Stomach (tissue), 19 donors: ENCODE measurements at places on chromosomes 16 and 17. TPM values are rescaled to one million over a fixed set of nuclear protein-coding genes. Genes with fewer than 3 reads are reported as not detected.

Gene APOBR
- polyA plus RNA-seq = 1.5 TPM

Gene SLC38A10
- polyA plus RNA-seq = 56.4 TPM

Gene CDH13
- 0.31 TPM for polyA plus RNA-seq

Gene CPHXL2
- not detected for polyA plus RNA-seq

Gene ZNF423
- polyA plus RNA-seq = 0.81 TPM

Gene TEKT5
- 0.28 TPM for polyA plus RNA-seq

Gene CLTC
- 38.5 TPM for polyA plus RNA-seq

Gene CDH1
- polyA plus RNA-seq = 63.3 TPM

Gene GPR139
- not detected for polyA plus RNA-seq

Gene ZFP3
- 1.7 TPM for polyA plus RNA-seq

Gene PYDC1
- not detected for polyA plus RNA-seq

Gene PPY
- polyA plus RNA-seq = not detected

Gene EVI2A
- 5.4 TPM for polyA plus RNA-seq

Gene CACNG4
- polyA plus RNA-seq = 3.1 TPM

Gene ZP2
- not detected for polyA plus RNA-seq

Gene KLHL10
- polyA plus RNA-seq = not detected

Gene SAT2
- 126 TPM for polyA plus RNA-seq

Gene KRTAP4-7
- not detected for polyA plus RNA-seq

Gene KRT9
- polyA plus RNA-seq = not detected

Gene HBA1
- 5.7 TPM for polyA plus RNA-seq

Gene ABCA3
- 0.61 TPM for polyA plus RNA-seq

Gene RHBDF2
- polyA plus RNA-seq = 4.6 TPM

Gene CACNG5
- polyA plus RNA-seq = not detected

Gene TNFRSF17
- 1.1 TPM for polyA plus RNA-seq

Gene WSCD1
- 1.00 TPM for polyA plus RNA-seq

Gene GNGT2
- polyA plus RNA-seq = 2.9 TPM

Gene KCNH6
- polyA plus RNA-seq = 0.31 TPM

Gene RRN3
- 14.4 TPM for polyA plus RNA-seq

Gene CBFA2T3
- 1.6 TPM for polyA plus RNA-seq

Gene MFAP4
- polyA plus RNA-seq = 47.7 TPM

Gene GLTPD2
- polyA plus RNA-seq = not detected

Gene CDYL2
- polyA plus RNA-seq = 1.7 TPM

Gene SPATA32
- not detected for polyA plus RNA-seq

Gene TRPV2
- polyA plus RNA-seq = 6.4 TPM

Gene CRISPLD2
- polyA plus RNA-seq = 46.0 TPM

Gene CEMP1
- polyA plus RNA-seq = not detected

Gene ASGR1
- 6.0 TPM for polyA plus RNA-seq

Gene CPNE7
- 3.8 TPM for polyA plus RNA-seq

Gene TEX14
- not detected for polyA plus RNA-seq

Gene MRPL38
- 73.9 TPM for polyA plus RNA-seq

Gene TMEM238L
- polyA plus RNA-seq = 2.2 TPM

Gene HSPB9
- polyA plus RNA-seq = 0.25 TPM

Gene PRR15L
- polyA plus RNA-seq = 71.0 TPM

Gene P2RX1
- polyA plus RNA-seq = 2.4 TPM

Gene PLLP
- 39.0 TPM for polyA plus RNA-seq

Gene SPDYE4
- not detected for polyA plus RNA-seq

Gene KRT27
- polyA plus RNA-seq = not detected

Gene ANKRD40CL
- polyA plus RNA-seq = 0.40 TPM

Gene ALDH3A2
- 26.8 TPM for polyA plus RNA-seq

Gene CHP2
- not detected for polyA plus RNA-seq

Gene ABCC11
- not detected for polyA plus RNA-seq

Gene HNF1B
- 7.3 TPM for polyA plus RNA-seq

Gene TBC1D3H
- polyA plus RNA-seq = 0.61 TPM

Gene KRT39
- polyA plus RNA-seq = not detected

Gene CIBAR2
- not detected for polyA plus RNA-seq

Gene UNC13D
- 6.4 TPM for polyA plus RNA-seq

Gene SBK1
- polyA plus RNA-seq = 0.87 TPM

Gene SEC14L5
- polyA plus RNA-seq = 0.33 TPM

Gene MILR1
- polyA plus RNA-seq = 1.4 TPM
